ENCODE measurements at places on chromosomes 3 and 15.

GRCh38 chr3:53673722-53674350 lies 172.4 kb downstream of the CHDH start:
- no peak for DNase-seq

GRCh38 chr3:121508389-121508788 lies 37.4 kb downstream of the POLQ start:
- no peak for DNase-seq

DNA sequence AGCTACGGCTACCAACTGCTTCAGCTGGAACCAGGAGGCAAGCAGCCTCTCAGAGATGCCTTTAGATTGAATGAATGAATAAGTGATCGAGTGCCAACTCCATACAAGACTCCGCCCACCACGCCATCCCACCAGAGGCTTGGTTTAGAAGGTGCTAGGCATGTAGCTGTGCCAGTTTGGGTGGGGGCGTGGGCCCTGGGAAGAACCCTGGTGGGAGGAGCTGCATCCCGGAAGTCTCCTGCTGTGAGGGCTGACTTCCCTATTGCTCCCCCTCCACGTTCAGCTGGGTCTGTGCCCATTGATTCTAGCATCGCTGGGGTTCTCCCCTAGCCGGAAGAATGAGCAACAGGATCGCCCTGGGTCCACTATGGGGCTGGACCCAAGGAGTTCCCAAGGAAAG lies 20.9 kb downstream of the LINGO1 start:
- no peak for DNase-seq

- DNase-seq: no peak
Observed at GRCh38 chr15:98562331-98562937, 85.9 kb upstream of the IGF1R start.

DNA sequence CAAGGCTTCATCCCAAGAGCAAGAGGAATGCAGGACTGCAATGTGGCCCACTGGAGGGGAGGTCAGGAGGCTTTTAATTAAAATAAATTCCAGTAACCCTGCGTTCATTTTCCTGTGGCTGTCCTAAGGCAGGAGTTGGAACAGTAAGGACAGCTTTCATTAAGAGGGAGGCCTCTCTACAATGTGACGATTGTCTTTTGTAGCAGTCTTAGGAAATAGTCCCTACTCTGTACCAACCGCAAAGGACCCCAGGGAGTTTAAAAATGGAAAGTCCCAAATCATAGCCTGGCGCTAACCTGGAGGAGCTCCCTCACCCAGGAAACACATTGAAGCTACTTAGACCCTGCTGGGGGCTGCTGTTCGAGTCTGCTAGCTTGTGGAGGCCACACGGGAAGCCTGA lies 62.8 kb downstream of the SYNM start:
- no peak for DNase-seq

DNA sequence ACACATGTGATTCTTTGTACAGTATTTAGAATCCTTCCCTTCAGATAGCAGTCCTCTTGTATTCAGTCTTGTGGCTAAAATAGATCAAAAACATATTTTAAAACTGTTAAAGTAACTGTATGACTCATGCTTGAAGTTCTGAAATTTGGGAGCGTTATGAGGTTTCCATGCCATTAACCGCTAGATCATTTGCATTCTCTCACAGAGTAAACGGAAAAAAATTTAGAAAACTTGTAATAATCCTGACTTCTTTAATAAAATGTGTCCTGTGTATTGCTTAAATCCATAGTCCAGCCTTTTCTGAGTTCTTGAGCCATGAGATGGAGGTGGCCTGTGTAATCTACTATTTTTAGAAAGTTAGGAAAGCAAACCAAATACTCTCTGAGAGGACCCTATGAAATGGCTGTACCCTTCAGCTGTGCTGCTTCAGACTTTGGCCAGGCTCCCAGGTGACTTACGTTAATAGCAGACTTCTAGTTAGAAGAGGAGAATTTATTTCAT lies 33.8 kb downstream of the MBNL1 start:
- DNase-seq: no peak

DNA sequence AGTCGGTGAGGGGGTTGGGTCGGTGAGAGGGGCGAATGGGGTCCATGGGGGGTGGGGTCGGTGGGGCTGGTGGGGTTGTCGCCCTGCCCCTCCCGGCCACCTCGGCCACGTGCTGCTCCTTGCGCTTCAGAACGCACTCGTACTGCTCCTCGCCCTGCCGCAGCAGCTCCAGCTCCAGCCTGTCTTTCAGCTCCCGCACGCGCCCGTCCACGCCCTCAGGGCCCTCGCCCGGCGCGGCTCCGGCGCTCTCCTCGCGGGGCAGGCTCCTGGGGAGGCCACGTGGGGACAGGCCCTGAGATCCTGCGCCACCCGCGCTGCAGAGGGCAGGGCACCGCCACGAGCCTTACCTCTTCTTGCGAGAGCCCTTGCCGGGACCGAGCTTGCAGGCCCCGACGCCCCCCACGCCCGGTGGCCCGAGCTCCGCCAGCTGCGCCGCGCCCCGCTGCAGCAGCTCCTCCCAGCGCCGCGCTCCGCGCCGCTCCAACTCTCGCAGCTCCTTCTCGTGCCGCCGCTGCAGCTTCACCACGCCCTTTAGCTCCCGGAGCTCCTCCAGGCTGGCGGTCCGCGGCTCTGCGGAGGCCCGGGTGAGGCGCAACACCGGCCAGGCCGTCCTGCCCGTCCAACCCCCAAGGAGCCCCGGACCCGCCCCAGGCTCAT lies 8.2 kb upstream of the ANKRD63 start:
- DNase-seq: no peak

DNA sequence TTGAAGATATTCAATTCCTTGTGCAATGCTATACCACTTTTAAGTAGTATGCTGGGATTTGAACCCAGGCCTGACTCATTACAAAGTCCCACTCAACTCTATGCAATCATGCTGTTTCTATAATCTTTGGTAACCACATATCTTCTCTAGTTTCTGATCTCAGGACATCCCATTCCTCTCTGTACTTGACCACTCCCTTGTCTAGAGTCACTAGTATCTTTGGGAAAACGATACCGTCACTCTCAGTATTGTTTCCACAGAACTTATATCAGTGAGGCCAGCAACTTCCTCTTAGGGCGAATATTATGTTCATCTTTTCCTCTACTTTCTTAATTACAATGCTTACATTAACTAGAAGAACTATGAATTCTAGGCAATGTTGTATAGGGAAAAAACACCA lies 137.3 kb upstream of the TSPAN3 start:
- DNase-seq: no peak

GRCh38 chr3:16529264-16529663 lies 15.8 kb upstream of the RFTN1 start:
- no peak for DNase-seq

- no peak for DNase-seq
Observed at GRCh38 chr15:69593981-69594966, 141.7 kb downstream of the RPLP1 start.

DNA sequence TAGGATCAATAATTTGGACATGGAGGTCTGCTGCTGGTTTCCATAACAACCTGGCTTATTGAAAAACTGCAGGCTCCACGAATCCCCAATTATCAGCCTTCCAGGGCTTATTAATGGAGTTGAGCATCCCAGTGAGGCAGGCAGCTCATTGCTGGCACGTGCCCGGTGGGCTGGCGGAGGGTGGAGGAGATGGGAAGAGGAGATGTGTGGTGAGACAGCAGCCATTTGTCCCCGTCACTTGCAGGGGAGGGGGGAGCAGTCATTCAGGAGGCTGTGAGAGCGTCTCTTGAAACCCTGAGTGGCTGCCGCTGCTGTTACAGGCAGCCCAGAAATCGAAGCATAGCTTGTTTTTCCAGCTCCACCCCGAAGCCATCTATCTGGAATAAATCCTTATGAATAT lies 70.6 kb downstream of the GAP43 start:
- DNase-seq: no peak

GRCh38 chr3:188282871-188283270 lies 128.9 kb downstream of the LPP start:
- DNase-seq: no peak

DNA sequence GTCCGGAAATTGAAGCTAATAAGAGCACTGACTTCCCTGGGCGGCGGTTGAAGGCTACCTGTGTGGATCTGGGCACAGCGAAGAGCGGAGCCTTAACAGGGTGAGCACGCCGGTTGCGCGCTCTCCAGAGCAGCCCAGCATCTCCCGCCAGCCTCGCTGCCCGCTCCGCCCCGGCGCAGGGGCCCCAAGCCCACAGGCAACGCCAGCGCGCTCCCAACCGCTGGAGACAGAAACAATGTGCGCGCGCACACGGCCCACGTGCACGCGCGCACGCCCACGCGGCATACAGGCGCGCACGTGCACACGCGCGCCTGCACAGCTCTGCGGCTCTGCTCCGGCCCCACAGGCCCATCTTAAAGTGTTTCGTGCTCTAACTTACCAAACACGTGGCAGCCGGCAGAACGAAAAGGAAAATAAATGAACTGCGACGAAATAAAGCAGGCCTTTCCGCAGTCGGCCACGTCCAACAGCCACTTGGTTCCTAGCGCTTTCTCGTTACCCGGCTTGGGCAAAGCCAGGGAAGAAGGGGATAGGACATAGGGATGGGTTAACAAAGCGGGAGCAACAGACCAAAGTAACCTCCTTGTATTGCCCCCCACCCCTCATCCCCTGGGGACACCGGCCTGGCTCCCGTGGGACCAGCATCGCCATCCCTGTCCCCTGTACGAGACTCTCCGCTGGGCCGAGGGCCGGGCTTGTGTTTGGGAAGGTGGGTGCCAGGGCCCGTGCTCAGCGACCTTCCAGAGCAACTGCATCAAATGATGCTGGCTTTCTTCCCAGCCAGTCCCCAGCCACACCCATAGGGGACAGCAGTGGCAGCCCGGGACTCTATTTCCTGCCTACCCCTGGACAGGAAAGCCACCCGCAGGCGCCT lies 203.7 kb downstream of the ABHD5 start:
- DNase-seq: no peak

DNA sequence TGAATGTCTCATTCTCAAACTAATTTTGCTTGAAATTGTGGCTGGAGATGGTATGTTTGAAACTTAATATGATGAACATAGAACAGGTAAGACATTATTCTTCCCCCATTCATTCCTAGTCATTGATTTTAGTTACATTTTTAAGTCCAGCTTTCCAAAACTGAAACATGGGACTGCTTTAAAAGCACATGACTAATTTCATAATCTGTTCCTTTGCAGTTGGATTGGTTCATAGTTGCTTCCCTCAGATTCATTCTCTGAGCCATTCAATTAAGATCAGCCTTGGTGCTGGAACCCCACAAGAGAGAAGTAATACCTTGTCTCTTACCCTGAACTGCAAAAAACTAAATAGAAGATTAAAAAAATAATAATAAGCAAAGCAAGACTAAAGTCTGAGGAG lies 87.5 kb upstream of the TGFBR2 start:
- no peak for DNase-seq

DNA sequence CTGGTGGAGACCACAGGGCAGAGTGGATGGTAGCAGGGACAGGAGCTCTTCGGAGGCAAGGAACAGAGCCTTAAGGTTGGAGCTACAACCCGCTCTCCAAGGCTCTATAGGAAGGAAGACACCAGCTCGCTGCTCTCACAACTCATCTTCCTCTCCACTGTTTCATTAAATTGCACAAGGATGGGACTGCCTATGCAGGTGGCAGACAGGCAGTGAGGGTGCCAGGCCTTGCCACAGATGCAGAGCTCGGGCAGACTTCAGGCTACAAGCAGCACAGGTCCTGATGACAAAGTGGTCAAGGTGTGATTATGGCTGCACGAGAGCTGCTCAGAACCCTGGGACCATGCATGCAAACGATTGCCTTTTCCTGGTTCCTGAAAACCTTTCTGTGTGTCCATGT lies 144.6 kb downstream of the FOXP1 start:
- DNase-seq: no peak

DNA sequence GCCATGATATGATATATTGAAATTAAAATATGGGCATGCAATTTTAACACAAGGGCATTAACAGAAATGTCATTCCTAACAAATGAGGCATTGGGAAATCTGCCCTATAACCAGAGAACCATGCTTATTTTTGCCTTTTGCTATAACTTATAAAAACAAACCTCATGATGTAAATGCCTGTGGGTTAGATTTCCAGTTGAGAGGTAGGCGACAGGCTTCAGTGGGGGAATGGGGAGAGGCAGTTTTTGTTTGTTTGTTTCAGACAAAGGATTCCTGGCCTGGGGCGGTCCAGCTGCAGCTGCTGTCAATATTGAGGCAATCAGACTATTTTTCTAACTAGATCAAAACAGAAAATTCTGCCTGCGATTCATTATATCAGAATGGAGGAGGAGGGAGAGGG lies 490.4 kb upstream of the CFAP20DC start:
- DNase-seq: no peak

DNA sequence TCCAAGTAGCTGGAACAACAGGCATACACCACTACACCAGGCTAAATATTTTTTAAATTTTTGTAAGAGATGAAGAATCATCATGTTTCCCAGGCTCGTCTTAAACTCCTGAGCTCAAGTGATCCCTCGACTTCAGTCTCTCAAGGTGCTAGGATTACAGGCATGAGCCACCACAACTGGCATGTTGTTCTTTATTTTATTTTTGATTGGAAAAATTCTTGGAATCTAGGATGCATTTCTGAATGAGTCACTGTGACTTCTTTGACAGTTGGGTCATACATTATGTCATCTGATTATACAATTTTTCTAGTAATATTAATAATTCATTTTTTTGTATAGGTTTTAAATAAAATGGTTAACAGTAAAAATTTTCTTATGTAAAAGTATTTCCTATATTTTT lies 870.2 kb downstream of the SI start:
- DNase-seq: no peak

DNA sequence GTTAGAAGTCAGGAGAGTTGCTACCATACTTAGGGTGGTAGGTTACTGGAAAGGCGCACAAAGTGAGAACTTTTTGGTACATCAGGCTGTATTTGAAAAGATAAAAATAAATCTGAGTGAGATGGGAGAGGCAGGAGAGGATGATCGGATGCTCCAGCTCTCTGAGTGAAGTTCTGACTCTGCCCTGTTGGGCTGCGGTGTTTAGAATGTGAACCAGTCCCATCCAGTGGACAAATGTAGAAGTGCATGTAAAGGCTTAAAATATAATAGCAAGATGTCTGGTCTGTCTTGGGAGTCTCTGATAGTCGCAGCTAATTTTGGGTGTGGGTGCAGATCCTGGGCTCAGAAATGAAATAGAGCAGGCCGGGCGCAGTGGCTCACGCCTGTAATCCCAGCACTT lies 30.4 kb downstream of the ACKR2 start:
- no peak for DNase-seq

DNA sequence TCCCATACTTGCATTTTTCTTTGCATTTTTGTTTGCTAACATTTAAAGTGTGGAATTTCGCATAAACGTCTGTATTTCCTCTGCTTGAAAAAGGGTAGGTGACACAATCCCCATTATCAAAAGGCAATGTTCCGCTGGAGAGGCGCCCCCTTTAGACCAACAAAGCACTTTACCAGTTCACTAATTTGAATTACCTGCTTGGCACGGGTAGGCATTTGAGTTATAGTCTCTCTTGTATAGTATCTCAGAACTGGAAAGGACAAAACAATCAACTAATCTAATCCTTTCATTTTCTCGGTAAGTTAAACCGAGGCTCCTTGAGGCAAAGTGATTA lies 775 bp upstream of the CCDC39 start:
- no peak for DNase-seq

GRCh38 chr3:57544181-57545125 lies at the start of gene DNAH12:
DNAH12 (minus strand) TSS chr3:57544344; CDS start chr3:57542870, 1,474 bp downstream.
- DNase-seq: no peak

GRCh38 chr3:30608598-30608947 lies 2.2 kb downstream of the TGFBR2 start:
- no peak for DNase-seq

All from stimulated activated CD8-positive, alpha-beta memory T cell treated with anti-CD3 and anti-CD28 coated beads, Interleukin-4, amount 100 ng/mL, for 4 hours (primary cell).